ENCODE measurements at places on chromosomes 1 and 21.

DNA sequence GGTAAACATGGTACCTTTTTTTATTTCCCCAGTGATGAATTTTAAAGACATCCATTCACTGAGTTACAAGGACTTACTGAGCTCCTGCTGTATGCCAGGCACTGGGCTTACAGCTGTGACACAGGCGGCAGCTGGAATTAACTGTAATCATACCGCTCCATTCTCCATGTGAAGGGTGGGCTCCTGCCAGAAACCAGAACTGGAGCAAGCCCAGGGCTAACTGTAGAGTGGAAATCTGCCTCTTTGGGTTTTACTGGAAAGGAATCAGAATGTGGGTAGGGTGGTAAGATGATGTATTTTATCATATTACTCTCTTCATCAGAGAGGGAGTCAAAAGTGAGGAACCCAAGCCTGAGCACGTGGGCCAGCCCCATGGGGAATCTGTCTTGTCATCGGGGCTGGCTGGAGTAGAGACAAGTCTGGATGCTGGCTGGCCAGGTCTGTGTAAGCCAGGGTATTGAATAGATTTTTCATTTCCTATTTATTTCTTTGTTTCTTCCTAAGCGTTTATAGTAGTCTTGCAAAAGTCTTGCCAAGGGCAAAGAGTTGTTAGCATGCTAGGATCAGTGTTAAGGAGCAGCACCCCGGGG, 21.5 kb downstream of the FGGY start:
- no peak for DNase-seq

DNA sequence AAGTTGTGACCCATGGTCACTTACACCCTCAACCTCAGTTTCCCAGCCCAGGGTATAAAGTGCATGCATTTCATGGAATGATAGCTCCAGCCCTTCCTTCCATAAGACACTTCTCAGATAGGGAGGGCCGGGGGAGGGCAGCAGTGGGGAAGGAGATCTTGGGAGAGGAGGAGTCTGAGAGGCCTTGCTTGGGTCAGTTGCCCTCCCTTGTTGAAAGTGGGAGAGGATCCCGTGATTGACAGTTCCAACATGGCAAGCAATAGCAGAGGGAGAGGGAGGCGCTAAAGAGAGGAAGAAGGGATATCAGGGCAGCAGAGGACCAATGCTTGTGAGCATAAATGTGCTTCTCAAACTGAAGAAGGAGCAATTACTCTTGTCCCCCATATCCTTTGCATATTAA, 244.4 kb downstream of the CHRM3 start:
- DNase-seq = no peak

GRCh38 chr1:102776071-102776470, 332.3 kb downstream of the COL11A1 start:
- DNase-seq = no peak

DNA sequence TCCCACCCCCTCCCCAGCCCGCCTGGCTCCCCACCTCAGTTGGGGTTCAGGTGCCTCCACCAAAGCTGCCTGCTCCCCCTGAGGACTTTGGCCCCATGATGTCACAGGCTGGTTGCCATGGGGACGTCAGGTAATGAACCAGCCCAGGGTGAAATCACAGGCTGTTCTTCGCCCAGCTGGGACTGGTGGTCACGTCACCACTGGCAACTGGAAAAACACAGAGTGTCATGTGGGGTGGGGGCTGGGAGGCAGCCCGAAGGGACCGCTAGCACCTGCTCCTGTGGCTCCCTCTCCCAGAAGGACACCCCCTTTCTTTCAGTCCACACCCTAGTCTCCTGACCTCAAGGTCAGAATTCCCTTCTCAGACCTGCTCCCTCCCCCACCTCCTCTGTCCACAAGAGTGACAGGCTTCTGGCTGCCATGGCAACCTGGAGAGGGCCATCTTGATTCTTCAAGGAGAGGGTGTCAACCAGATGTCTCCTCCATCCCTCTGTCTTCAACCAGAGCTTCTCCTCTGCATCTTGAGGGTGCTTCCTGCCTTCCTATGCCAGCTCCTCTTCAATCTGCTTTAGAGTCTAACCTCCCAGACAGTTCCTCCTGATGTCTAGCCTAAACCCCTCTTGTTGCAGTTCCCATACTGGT, 6.2 kb downstream of the FAM131C start:
- no peak for DNase-seq

DNA sequence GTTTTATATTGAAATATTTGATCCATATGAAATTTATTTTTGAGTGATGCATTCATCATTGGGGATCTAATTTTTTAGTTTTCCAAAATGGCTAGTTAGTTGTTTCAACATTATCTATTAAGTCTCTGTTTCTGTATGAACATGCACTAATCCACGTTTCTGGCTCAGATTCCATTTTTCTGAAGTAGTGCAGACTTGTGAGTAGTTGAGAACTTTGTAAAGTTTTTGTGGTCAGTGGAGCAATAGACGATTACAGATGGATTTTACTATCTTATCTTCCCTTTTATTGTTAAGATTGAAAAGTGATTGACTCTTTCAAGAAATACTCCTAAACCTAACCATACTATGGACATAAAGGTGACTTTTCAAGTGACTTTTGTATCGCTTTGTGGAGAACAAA, 16.7 kb downstream of the SOAT1 start:
- no peak for DNase-seq

GRCh38 chr1:92045766-92046495, 16.1 kb downstream of the EPHX4 start:
- no peak for DNase-seq

GRCh38 chr1:77553568-77554291, 128.7 kb downstream of the ZZZ3 start:
- no peak for DNase-seq

DNA sequence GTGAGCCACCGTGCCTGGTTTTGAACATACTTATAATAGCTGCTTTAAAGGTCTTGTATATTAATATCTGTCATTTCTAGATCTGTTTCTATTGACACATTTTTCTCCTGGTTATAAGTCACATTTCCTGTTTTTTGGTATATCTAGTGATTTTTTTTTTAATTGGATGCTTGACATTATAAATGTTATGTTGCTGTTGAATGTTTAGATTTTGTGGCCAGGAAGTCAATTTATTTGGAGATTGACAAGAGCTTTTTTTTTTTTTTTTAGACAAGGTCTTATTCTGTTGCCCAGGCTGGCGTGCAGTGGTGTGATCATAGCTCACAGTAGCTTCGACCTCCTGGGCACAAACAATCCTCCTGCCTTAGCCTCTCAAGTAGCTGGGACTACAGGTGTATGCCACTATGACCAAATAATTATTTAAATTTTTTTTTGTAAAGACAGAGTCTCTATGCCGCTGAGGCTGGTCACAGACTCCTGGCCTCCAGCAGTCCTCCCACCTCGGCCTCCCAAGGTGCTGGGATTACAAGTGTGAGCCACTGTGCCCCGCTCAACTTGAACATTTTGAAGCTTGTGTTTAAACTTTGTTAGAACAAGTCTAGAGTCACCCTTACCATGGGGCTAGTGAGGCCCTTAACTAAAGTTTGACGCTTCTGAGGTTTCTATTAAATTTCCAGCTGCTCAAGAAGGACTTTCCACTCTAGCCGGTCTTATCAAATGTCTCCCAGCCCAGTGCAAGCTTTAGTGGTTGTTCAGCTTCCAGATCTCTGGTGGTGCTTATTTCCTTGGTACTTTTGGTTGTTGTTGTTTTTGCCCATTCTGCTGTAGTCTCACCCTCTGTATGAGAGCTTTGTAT, 8.6 kb upstream of the CHI3L2 start:
- no peak for DNase-seq

- DNase-seq = no peak
Measured at GRCh38 chr1:31650161-31651088, 5.7 kb upstream of the PEF1 start.

DNA sequence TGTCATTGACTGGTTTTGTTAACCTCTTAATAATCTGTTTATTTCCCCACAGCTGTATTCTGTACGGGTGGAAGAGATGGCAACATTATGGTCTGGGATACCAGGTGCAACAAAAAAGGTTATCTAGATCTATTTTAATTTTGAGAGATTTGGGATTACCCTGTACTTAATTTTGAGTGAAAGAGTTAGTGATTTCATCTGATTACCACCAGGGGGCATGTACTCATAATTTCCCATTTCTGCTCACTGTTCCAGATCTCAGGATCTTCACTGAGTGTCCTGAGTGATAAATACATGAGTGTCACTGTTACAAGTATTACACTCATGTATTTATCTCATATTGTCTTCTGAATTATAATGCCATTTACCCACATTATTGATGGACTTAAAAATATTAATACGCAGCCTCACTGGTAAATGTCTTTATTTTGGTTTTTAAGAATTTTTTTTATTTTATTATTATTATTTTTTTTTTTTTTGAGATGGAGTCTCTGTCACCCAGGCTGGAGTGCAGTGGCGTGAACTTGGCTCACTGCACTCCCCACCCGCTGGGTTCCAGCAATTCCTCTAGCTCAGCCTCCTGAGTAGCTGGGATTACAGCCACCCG, 27.4 kb downstream of the DTL start:
- DNase-seq = no peak

DNA sequence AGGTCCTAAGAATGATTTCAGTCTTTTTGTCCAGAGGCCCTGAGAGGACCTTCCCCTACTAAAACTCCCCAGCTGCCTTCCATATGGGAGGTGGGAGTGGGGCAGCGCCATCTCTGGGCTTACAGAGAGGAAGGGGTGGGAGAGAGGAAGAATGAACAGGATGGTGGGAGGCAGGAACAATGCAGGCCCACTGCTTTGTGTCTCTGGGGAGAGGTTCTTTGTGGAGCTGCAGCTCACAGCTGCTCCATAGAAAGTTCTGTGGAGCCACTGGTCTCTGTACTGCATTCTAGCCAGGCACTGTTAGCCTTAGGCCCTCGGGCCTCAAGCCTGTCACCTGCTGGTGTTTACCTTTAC, 43.6 kb upstream of the A3GALT2 start:
- no peak for DNase-seq

GRCh38 chr1:60898987-60899386, 183.4 kb upstream of the NFIA start:
- no peak for DNase-seq

DNA sequence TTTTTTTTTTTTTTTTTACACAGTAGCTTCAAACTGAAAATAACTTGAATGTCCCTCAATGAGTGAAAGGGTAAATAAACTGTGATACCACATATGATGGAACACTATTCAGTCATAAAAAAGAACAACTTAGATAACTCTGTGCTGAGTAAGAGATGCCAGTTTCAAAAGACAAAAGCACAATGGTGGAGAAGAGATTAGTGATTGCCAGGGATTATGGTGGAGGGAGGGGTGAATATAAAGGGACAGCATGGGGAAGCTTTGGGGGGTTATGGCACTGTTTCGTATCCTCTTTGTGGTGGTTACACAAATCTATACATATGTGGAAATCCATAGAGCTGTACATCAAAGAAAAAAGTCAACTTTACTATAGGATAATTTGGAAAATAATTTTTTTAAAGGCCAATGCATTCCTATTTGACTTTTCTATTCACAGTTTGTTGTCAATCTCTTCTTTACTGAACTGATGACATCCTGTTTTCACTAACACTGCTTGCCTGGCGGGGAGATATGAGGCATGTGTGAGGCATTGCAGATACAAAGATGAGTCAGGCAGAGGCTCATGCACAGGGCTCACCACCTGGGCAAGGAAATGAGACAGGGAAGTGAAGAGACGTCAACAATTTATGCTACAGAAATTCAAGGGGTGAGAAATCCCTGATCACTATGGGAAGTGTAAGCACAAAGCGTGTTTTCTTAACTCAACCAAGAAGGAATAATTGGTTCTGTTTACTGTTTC, 302.7 kb downstream of the DUSP10 start:
- DNase-seq = peak; percentile 33

Data from activated CD4-positive, alpha-beta T cell treated with anti-CD3 and anti-CD28 coated beads, Interleukin-2, amount 50 U/mL, for 4 hours (primary cell).